ENCODE measurements at places on chromosomes 5 and 9.

DNA sequence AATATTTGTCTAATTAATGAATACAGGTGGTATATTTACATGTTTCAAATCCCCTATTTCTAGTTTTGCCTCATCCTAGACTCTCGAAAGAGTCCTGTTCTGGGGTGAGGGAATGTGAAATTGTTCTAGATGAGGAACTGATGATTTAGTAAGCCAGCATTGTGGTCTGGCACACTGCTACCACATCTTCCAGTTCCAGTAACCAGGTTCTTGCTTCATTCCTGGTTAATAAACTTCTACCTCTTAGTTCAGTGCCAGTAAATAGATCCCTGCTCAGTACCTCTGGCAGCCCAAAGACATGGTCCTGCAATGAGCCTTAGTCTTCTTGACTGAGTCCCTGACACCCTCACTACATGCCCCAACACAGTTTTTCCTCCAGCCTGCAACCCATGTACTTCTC, 207.7 kb downstream of the SREK1 start:
- DNase-seq: no peak

- DNase-seq: no peak
Measured at GRCh38 chr5:80370390-80370789, 37.5 kb upstream of the ZFYVE16 start.

DNA sequence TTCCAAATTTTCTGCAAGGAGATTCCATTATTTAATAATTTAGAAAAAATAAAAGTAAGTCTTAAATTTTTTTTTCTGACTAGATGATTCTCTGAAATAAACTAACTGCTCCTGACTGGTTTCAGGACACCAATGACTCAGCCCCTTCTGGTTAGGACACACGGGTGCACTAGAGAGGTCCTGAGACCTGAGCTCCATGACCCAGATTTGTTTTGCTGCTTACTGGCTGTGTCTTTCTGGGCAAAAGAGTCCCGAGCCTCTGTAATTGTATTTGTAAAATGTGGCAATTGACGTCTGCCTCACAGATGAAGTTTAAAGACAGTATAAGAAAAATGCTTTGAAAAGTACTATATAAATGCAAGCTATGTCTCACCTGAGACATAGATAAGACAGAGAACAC, 89.1 kb downstream of the SLC24A2 start:
- DNase-seq: no peak

DNA sequence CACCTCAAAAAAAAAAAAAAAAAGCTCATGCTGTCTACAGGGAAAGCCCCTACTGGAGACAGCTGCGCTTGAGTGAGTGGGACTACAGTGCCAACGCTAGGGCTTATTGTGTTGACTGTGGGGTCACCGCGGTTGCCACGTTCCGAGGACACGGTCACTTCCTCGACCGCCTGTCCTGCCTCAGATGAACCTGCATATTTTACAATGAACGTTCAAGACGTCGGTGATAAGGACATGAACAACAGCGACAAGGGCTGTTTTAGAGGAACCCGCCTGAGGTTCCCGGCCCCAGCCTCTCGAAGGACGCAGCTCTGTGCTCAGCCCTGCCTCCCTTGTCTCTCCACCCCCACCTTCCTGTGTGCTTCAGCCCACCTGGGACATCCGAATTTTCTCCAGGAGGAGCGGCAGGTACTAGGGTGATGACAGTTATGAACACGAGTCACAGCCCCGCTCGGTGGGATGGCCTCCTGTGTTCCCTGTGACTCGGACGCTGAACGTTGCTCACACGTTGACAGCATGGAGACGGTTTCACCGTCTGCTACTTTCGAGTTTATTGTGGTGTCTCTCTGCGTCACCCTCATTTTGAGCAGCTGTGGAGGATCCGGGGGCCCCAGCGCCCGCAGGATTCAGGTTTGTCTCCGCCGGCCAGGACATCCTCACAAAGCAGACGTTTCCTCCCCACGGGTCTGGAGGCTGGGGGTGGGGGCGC, 11.3 kb upstream of the DIPK1B start:
- DNase-seq: no peak

- DNase-seq: peak; percentile 82
Measured at GRCh38 chr5:91170266-91170665, 212.9 kb downstream of the ARRDC3 start.

GRCh38 chr9:99154356-99154755, 49.4 kb downstream of the TGFBR1 start:
- DNase-seq: no peak

- no peak for DNase-seq
Measured at GRCh38 chr9:87824216-87824875, 58.3 kb upstream of the SPATA31E1 start.
